ENCODE measurements at places on chromosomes 1 and 21. TPM values are rescaled to one million over a fixed set of nuclear protein-coding genes. Genes with fewer than 3 reads are reported as not detected.

UBR4 gene
- 90.5 TPM for total RNA-seq

DMBX1 gene
- total RNA-seq = not detected

PPIE gene
- 25.3 TPM for total RNA-seq

GPR37L1 gene
- total RNA-seq = 1.2 TPM

KCNN3 gene
- total RNA-seq = 4.9 TPM

UTS2 gene
- total RNA-seq = not detected

NTMT2 gene
- total RNA-seq = 0.49 TPM

CRYBG2 gene
- 1.5 TPM for total RNA-seq

PITHD1 gene
- 55.6 TPM for total RNA-seq

S100A7A gene
- not detected for total RNA-seq

RIPPLY3 gene
- under 0.01 TPM for total RNA-seq

TBX19 gene
- total RNA-seq = 0.25 TPM

CSMD2 gene
- total RNA-seq = 22.9 TPM

ZNF593OS gene
- not detected for total RNA-seq

SLC2A5 gene
- 1.2 TPM for total RNA-seq

FTCD gene
- total RNA-seq = 0.98 TPM

KCNE2 gene
- total RNA-seq = 0.25 TPM

FLG2 gene
- 0.25 TPM for total RNA-seq

KCNJ9 gene
- 10.6 TPM for total RNA-seq

CLEC20A gene
- total RNA-seq = not detected

UQCRHL gene
- 1.2 TPM for total RNA-seq

NFYC gene
- 21.9 TPM for total RNA-seq

LCE1B gene
- not detected for total RNA-seq

ITLN2 gene
- not detected for total RNA-seq

All from temporal lobe (tissue), 4 donors.